DMS79 treated with DMSO at 0.1 percent for 48 hours (cell line): ENCODE measurements at places on chromosomes 3 and 15.

GRCh38 chr3:183116025-183116614, 16.8 kb upstream of the MCCC1 start:
- peak; percentile 98 for DNase-seq

DNA sequence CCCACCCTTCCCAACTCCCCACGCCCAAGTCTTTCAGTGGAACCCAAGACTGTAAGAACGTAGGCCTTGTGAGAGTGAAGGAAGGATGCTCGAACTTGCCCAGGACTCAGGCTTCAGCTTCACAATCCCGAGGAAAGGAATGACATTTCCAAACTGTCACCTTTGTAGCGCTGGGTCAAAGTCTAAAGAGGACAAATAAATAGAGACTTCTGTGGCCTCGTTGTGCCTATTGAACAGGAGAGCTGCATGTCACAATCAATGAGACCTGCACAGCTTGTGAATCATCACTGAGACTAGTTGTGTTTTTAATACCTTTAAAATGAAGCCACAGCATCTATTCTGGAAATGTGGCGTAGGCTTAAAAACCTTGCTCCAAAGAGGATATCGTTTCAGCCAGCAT, 222.8 kb upstream of the ST8SIA2 start:
- DNase-seq = no peak

DNA sequence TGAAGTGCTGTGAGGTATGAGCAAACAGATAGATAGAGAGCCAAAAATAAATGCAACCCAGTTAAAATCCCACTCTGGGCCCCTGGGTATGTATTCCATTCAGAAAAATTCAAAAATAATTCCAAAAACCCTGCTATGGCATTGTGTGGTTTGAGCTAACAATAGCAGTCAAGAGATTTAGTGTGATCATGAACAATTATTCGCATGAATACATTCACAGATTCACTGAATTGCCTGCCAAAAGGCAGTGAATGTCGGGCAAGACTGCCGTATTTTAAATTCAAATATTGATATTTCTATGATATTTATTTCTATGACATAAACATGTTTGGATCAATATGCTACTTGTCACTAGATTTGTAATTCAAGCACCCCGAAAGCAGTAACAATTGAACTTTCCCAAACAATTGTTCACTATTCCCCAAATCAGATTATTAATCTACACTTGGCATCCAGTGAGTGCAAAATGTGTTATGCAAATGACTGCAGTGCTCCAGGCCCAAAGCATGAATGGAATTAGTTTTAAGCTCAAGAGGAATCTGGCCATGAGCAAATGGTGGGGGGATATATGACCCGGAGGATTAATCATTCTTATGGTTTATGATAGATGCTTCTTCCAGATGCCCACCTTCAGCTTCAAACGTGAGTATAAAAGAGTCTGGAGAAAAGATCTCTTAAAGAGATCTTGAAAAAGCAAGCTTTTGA, 417.0 kb upstream of the MEIS2 start:
- no peak for DNase-seq

GRCh38 chr3:32447865-32448400, 54.7 kb downstream of the CMTM6 start:
- no peak for DNase-seq

- DNase-seq = no peak
These were observed 11.9 kb downstream of the NOX5 start for GRCh38 chr15:69026355-69026754.
